CD4-positive, CD25-positive, alpha-beta regulatory T cell (primary cell): ENCODE measurements at places on chromosomes 5 and 9. TPM values are rescaled to one million over a fixed set of nuclear protein-coding genes. Genes with fewer than 3 reads are reported as not detected.

Gene ARL14EPL
- total RNA-seq, result not detected

Gene OR1J2
- 0.42 TPM for total RNA-seq

Gene SLC2A6
- total RNA-seq, result 1.8 TPM

Gene NFIB
- 0.20 TPM for total RNA-seq

Gene CREBRF
- 126 TPM for total RNA-seq

- H3K4me1 ChIP-seq, result no peaks in the 10 kb centered on the region
- H3K4me3 ChIP-seq, result no peak overlapping the region
- H3K27ac ChIP-seq, result no peak overlapping the region
- H3K36me3 ChIP-seq, result no peaks in the 10 kb centered on the region
Observed at GRCh38 chr5:58145397-58145934, 314.4 kb downstream of the PLK2 start.

- H3K27me3 ChIP-seq, result no peaks in the 10 kb centered on the region
- no peak overlapping the region for H3K4me3 ChIP-seq
- DNase-seq, result no peak
- H3K36me3 ChIP-seq, result no peaks in the 10 kb centered on the region
- no peak overlapping the region for H3K27ac ChIP-seq
- H3K4me1 ChIP-seq, result no peaks in the 10 kb centered on the region
Observed at GRCh38 chr5:165504674-165505073, 1999.3 kb downstream of the MAT2B start.

- H3K4me3 ChIP-seq, result no peak overlapping the region
- no peaks in the 10 kb centered on the region for H3K4me1 ChIP-seq
- peak; percentile 26 for DNase-seq
- no peak overlapping the region for H3K27ac ChIP-seq
Observed at GRCh38 chr5:115098041-115098702, 71.5 kb downstream of the TRIM36 start.

GRCh38 chr9:111114486-111114885 lies 76.2 kb upstream of the LPAR1 start:
- H3K27ac ChIP-seq, result no peak overlapping the region
- no peaks in the 10 kb centered on the region for H3K4me1 ChIP-seq
- no peak overlapping the region for H3K4me3 ChIP-seq
- no peaks in the 10 kb centered on the region for H3K36me3 ChIP-seq
- DNase-seq, result no peak

- no peak overlapping the region for H3K4me3 ChIP-seq
- H3K27ac ChIP-seq, result no peak overlapping the region
- DNase-seq, result no peak
Observed at GRCh38 chr5:99068944-99069650, 140.3 kb upstream of the CHD1 start.
